HT-29 (cell line): ENCODE measurements at places on chromosomes 5 and 9.

DNA sequence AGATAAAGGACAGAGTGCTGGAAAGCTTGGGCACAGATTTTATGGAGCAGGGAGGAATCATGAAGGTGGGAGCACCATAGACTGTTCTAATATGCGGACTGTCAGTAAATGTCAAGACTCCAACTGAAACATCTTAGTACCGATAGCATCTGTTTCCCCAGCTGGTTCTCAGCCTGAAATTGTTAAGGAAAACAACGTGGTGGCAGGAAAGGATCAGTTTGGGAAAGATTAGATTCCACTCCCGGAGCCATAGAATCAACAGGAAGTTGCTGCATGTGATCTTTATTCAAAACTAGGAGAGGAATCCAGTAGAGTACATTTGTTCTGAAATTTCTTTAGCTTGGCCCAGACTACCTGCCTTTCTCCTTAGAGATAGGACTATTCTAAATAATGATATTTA is 559.1 kb downstream of the CSNK1G3 start:
- DNase-seq, result no peak

- DNase-seq, result peak; percentile 8
Observed at GRCh38 chr9:85941966-85942912, 1.3 kb downstream of the NAA35 start.

DNA sequence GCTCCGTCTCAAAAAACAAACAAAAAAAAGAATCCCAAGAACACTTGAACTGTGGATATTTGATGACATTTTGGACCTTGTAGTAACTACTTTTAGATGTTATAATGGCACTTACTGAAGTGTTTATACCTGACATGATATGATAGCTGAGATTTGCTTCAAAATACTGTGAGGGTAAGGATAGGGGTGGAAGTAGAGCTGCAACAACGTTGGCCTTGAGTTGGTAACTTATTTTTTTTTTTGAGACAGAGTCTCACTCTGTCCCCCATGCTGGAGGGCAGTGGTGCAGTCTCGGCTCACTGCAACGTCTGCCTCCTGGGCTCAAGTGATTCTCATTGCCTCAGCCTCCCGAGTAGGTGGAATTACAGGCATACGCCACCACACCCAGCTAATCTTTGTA is 30.7 kb upstream of the SAP30L start:
- DNase-seq, result no peak

DNA sequence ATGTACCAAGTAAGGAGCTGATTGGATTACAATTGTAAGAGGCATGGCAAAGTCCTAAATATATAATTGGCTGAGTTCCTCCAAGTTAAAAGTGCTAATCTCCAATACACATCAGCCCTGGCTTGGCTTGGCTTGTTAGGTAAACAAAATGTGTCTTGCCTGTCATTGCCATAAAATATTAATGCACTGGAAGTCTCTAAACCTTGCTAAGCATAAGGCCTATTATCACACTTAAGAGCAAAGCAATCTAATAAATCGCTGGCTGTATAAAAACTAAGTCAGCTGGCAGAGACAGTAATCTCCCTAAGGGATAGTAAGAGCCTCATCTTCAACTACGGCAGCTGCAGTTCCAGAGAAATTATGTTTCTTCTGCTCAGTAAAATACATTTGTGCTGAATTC is 418.6 kb upstream of the GRAMD2B start:
- DNase-seq, result no peak

GRCh38 chr5:140785905-140786686 is at the start of gene PCDHA1:
TSS of gene PCDHA1 (plus strand) at chr5:140786140.
- no peak for DNase-seq
